ENCODE measurements at places on chromosomes 3 and 15.

DNA sequence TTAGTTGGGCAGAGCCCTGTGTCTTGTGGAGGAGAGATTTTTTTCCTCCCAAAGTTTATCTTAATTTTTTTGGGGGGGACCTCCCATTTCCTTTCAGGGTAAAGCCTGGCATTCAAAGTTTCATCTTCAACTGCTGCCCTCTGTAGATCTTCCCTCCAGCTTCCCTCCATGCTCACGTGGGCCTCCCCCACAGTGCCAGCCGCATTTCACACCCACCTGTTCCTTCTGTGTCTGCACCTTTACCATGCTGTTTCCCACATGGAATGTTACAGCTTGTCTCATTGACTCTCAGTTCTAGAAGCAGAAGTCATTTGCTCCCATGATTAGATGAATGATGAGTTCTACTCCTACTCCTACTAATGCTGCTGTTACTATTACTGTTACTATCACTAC, 6.5 kb downstream of the CELF6 start:
- no peak for DNase-seq

GRCh38 chr3:47399531-47400270, 18.9 kb downstream of the PTPN23 start:
- no peak for DNase-seq

DNA sequence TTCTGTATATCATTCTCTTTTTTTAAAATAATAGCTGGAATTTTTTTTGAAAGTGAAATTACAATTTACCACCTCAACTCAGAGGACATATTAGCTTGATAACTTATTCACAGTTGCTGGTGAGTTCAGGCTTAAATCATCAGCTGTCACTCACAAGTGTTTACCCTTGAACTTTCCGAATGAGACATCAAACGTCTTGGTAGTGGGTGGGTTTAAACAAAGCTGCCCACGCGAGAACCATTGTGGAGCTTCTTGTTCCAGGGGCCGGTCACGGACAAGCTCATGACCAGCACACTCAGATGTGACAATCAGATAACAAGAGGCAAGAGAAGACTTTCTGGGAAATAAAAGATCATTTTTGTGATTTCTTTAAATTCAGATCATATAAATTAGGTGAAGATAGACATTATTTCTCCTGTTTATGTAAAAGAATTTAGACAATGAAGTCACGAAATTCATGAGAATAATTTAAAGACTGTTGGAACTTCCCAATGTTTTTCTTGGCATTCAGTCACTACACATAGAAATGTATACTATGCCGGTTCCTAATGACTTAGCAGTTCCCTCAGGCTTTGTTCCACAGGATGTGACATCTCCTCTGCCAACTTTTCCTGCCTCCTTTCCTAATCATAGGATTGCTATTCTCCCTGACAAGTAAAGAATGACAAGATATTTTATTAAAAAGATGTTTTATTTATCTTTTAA, 29.3 kb downstream of the BTD start:
- no peak for DNase-seq

DNA sequence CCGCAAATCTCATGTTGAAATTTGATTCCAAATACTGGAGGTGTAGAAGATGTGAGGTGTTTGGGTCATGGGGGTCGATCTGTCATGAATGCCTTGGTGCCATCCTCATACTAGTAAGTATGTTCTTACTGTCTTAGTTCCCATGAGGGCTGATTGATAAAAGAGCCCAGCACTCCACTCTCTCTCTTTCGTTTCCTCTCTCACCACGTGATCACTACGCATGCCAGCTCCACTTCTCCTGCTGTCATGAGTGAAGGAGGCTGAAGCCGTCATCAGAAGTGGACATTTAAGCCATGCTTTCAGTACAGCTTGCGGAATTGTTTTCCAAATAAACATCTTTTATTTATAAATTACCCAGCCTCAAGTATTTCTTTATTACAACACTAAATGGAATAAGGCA, 6.1 kb downstream of the OR5H15 start:
- DNase-seq: no peak

GRCh38 chr15:97052513-97052912, 722.0 kb downstream of the NR2F2 start:
- DNase-seq: no peak

DNA sequence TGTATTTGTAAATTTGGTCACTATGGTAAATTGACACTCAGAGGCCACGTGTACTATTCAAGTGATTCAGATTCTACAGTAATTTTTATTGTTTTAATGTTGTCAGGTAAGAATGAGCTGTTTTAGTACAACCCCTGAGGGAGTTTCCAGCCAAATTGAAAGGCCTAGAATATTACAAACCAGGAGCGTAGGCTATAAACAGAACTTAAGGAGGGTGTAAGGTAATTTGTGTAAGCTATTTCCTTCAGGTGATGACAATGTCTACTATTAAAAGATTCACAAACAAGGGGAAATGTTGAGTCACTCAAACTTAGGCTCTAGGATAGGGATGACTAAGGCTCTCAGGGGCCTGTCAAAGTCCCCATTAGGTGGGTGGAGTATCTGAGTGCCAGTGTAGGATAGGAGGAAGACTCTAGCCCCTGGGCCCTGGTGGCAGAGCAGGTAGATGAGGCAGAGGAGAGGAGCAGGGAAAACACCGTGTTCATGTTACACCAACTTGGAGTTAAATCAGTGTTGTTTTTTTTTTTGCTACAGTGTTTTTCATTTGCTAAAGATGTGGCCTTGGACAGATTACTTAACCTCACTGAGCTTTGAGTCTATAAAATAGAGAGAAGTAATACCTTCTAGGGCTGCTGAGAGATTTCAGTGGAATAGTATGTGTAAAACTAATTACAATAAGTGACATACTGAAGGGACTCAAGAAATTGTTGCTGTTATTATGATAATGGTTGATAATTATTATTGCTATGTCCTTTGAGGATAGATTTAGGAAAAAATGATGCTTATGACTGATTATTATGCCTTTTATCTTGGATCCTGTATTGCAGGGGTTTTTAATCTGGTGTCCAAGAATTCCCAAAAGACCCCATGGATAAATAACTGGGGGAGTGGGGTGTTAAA, 10.3 kb downstream of the TM4SF1 start:
- DNase-seq: no peak

DNA sequence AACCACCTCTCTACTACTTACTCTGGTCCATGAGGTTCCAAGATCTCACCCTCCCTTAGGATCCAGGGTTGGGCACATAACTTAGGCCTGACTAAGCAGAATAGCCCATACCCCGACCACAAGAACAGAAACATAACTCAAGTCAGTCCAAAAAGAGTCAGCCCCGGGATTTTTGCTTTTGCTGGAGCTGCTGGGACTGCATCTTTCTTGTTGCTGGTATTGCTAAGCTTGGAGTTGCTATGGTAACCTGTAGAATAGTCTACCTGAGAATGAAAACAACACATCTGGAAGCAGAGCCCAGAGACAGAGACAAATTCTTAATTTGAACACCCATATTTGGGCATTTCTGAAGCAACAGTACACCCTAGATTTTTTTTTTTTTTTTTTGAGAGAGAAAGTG, 6.5 kb downstream of the RUBCN start:
- DNase-seq: no peak

DNA sequence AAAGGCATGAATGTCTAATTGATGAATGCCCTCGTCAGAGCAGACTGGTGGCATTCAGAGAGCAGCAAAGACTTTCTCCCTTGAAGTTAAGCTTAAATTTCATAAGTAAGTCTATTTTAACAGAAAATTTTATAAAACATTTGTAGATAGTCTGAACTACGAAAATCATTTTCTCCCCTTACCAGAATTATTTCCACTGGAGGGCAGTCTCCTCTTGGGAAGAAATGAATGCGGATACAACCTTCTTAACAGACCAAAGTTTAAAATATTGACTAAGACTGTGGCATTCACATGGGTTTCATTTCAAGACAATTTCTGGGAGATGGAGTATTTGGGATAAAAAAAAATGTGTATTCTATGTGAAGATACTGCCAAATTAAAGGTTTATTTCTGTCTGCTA, 669.0 kb downstream of the FHIT start:
- DNase-seq: no peak

DNA sequence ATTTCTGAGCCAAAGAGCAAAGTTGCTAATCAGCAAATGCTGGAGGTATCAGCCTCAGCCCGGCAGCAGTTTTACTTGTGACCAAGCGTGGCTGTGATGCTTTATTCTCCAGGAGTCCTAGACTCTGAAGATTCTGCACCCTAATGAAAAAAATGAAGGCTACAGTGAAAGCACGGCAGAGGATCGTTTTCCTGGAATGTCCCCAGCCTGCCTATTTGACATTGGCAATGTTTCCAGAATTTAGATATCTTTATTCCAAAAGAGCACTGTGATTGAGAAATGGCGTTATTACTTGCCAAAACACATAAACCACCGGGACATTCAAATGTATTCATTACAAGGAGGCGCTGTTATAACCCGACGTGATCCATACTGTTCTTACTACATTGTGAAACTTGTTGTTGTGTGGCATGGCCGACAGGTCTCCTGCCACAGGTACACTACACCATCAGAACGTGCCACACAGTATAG, 263.8 kb downstream of the SLCO3A1 start:
- no peak for DNase-seq

DNA sequence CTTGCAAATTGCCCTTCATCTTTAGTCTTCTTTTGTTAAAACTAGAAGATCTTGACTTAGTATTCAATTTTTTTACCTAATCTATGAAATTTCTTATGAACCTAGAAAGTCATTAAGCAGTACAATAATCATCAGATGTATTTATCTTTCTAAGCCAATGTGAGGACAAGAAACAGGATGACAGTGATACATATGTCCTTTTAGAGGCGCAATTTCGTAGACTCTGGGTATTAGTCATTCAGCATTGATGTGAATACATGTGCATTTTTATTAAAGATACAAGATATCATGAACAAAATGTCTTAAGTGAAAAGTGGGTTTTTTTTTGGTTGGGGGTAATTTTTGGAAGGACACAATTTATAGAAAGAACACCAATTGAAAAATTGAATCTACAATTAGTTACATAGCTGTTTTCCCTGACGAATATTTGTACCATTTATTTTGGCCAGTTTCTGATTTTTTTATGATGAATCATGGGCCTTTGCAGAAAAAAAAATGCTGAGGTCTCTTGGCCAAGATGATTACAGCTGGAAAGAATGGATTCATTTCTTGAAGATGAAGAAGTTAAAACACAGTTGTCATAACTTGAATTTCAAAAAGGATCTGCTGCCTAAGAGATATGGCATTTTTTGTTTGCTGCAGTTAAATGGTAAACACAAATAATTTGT, 48.9 kb upstream of the AGTR1 start:
- DNase-seq: no peak

GRCh38 chr15:98775498-98776230, 127.3 kb downstream of the IGF1R start:
- no peak for DNase-seq

DNA sequence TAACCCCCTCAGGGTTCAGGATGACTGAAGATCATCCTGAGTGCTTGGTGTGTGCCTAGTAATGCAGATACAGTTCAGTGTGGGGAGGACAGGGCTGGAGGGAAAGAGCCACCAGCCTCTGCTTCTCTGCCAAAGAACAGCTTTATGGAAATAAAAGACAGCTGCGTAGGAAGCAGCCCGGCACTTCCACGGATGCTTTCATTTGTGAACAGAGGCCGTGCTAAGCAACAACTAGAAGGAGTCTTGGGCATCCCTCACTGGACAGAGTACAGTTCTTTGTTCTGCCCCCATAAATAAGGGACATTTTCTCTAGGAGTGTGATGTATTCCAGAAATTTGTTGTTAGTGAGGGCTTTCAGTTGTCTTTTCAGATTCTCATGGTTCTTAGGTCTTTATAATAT, 194.8 kb upstream of the RGMA start:
- DNase-seq: no peak

- DNase-seq: no peak
Measured at GRCh38 chr15:29970402-29970695, 112.4 kb upstream of the GOLGA8J start.

- no peak for DNase-seq
Measured at GRCh38 chr15:72379856-72380430, 4.1 kb upstream of the HEXA start.

- no peak for DNase-seq
Measured at GRCh38 chr3:44510000-44510368, 32.5 kb upstream of the ZNF445 start.

- no peak for DNase-seq
Measured at GRCh38 chr3:115627180-115628074, 4.1 kb downstream of the GAP43 start.

- no peak for DNase-seq
Measured at GRCh38 chr3:151837057-151837456, 23.1 kb downstream of the AADAC start.

- DNase-seq: no peak
Measured at GRCh38 chr15:81343371-81343770, 19.4 kb upstream of the STARD5 start.

- DNase-seq: no peak
Measured at GRCh38 chr15:90877996-90878395, 6.3 kb upstream of the FES start.
